SW 1271 (cell line): ENCODE measurements at places on chromosomes 7 and 10.

DNA sequence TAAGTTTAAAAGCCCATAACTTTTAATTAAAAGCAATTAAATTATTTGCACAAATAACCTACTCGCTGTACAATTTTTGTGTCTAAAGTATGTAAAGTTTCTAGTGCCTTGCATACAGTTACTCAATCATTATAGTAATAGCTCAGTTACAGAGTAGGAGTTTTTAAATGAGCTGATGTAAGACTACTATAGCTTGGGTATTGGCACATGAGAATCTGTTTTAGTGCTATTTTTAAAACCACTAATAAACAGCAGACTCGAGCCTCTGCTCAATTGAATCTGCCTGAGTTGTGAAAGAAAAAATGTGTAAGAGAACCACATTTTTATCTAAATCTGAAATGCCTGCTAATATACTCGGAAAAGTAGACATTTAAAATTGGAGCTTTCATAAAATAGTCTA lies 31.1 kb downstream of the CTNNA3 start:
- DNase-seq = no peak

GRCh38 chr7:139937715-139938114 lies 108.7 kb downstream of the TBXAS1 start:
- no peak for DNase-seq

DNA sequence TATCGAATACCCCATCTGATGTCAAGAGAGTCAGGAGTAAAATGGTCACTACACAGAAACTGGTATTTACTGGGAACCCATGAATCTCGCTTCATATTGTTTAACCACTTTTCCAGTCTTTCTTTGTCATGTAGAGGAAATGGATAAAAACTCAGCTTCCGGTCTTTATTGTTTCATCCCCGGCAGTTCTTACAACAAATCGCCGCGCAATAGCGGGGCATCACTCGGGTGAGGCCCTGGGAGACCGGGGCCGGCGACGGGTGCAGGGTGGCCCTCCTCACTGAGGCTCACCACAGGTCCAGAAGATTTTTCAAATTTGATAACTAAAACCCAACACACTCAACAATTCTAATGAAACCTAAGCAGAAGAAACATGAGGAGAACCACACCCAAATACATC lies 35.6 kb upstream of the PTPRN2 start:
- DNase-seq = no peak

- no peak for DNase-seq
Measured at GRCh38 chr7:129807863-129808262, 144.9 kb downstream of the UBE2H start.
